Fibroblast of lung (primary cell): ENCODE measurements at places on chromosomes 1 and 21.

GRCh38 chr1:163346326-163346870, 24.6 kb downstream of the NUF2 start:
- DNase-seq, result peak; percentile 7

GRCh38 chr1:185314411-185314810, 2.6 kb downstream of the IVNS1ABP start:
- DNase-seq, result no peak

GRCh38 chr1:211490821-211491415, 1.0 kb downstream of the RD3 start:
- no peak for DNase-seq

GRCh38 chr1:85933961-85934360, 222.6 kb downstream of the COL24A1 start:
- peak; percentile 50 for DNase-seq

DNA sequence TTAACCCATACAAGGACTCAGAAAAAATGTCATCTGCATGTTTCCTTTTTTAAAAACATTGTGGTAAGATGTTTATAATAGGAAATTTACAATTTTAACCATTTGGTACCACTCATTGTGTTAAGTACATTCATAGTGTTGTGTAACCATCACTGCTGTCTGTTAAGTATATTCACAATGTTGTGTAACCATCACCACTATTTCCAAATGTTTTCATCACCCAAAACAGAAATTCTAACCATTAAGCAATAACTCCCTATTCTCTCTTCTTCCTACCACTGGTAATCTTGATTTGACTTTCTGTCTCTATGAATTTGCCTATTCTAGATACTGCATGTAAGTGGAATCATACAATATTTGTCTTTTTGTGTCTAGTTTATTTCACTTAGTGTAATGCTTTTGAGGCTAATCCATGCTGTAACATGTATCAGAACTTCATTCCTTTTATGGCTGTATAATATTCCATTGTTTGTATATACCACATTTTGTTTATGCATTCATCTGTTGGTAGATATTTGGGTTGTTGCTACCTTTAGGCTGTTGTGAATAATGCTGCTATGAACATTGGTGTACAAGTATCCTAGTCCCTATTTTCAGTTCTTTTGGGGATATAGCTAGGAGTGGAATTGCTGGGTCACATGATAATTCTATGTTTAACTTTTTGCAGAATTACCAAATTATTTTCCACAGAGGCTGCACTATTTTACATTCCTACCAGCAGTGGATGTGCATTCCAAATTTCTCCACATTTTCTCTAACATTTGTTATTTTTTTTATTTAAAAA, 14.1 kb downstream of the HIPK1 start:
- peak; percentile 77 for DNase-seq

- no peak for DNase-seq
These were observed 35.0 kb upstream of the RD3 start for GRCh38 chr1:211527006-211527405.

DNA sequence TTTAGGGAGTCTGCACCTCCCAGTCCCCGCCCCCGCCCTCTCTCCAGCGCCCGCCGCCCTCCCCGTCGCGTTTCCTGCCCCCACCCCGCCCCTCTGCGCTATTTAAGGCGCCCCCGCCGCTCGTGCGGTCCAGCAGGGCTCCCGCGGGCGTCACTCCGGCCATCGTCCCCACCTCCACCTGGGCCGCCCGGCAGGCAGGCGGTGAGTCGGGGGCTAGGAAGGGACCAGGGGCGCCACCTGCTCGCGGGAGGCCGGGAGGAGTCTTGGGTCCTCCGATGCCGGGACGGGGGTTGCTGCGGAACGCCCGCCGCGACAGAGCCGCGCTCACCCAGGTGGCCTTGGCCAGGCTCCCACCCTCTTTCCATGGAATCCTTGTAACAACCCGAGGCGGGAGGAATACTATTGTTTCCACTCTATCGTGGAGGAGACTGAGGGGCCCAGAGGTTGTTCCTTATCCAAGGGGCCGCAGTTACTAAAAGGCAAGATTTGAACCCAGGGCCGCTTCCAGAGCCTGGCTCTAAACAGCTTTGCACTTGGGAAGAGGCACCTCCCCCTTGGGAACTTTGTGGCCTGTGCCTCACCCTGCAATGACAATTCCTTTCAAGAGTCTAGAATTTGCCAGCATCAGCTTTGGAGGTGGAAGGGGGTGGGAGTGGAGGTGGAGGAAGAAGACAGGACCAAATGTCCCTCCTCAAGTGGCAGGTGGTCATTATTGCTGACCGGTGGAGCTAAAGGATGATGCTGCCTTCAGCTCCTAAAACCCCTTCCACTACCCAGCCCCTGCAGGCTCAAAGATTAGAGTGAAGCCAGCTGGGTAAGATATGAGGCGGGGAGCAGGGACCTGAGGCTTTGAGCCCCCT, at the start of gene GJA4:
Gene GJA4 (plus strand): TSS at position 132 of the 860 bp plus-strand sequence. CDS start 1,215 bp downstream, outside the sequence.
- DNase-seq, result no peak

DNA sequence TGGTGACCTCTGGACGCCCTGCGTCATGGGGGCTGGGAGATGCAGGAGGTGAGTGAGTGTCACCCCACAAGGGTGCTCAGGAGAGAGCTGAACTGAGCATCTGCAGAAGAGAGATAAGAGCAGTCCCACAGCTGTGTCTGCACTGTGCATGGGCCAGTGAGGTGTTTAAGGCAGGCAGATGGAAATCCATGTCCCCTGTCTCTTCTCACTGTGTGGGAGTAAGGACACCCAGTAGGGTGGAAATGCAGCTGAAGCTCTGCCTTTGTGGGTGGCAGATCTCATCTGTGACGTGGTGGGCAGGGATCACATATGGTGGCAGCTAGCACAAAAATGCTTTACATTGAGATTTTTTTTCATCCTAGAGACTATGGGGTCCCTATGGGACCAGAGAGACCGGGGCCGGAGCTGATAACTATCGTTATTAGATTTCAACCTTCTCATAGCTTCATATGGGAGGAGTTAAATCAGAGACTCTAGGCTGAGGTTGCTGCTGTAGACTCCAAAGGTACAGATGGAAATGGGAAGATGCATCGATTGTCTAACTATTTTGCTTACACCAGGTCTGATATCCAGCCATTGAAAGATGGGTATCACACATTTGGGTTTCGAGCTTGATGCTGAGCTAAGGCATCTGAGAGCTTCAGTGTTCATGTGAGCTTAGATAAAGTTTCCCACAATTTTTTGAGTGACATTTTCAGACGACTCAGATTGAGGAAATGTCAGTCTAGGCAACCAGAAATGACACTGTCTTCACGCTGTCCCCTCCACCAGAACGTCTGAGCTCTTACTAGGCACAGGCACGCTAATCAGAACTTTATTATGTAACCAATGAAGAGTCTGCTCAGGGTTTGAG, 65.3 kb upstream of the PSEN2 start:
- no peak for DNase-seq

DNA sequence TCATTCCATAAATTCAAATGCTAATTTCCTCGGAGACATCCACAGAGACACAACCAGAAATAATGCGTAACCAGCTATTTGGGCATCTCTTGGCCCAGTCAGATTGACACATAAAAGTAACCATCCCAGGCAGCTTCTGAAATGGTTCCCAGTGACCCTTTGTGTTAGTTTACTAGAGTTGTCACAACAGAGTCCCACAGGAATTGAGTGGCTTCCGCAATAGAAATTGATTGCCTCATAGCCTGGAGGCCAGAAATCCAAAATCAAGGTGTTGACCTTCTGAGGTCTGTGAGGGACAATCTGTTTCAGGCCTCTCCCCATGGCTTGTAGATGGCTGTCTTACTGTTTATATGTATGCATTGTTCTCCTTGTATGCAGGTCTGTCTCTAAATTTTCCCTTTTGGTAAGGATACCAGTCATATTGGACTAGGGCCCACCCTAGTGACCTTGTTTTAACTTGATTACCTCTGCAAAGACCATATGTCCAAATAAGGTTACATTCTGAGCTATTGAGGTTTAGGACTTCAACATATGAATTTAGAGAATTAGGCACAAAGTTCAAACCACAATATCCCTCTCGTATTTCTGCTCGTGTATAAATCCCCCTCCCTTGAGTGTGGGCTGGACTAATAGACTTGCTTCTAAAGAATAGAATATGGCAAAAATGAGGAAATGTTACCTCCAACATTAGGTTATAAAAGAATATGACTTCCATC, 78.2 kb upstream of the FGGY start:
- peak; percentile 55 for DNase-seq

GRCh38 chr1:90186506-90187322, 191.8 kb downstream of the ZNF326 start:
- no peak for DNase-seq

GRCh38 chr1:21936366-21937031, 611 bp downstream of the HSPG2 start:
- no peak for DNase-seq

- no peak for DNase-seq
These were observed 1071.9 kb upstream of the TMPRSS15 start for GRCh38 chr21:19475525-19475924.

DNA sequence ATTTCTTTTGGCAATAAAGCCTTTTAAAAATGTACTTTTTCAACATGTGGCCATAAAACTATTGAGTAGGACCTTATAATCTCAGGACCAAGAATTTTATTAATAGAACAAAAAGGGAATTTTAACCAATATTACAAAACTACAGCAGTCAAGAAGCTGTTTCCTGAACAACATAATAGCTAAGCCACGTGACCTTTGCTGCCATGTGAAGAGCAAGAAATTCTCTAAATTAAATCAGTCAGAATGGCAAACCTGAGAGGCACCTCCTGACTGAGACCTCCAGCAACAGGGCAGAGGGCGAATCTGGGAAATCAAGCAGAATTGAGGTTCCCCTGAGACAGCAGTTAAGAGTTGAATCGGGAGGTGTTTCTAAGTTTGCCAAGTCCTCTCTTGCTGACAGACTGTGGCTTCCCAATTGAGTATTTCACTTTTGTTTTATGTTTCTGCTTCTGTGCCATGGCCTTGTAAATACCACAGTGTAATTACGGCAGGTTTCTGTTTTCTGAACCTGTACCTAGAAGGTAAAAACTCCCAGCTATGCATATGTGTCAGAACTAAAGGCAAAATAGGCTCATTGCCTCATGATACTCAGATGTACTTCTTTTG, 358.4 kb downstream of the NTNG1 start:
- no peak for DNase-seq

DNA sequence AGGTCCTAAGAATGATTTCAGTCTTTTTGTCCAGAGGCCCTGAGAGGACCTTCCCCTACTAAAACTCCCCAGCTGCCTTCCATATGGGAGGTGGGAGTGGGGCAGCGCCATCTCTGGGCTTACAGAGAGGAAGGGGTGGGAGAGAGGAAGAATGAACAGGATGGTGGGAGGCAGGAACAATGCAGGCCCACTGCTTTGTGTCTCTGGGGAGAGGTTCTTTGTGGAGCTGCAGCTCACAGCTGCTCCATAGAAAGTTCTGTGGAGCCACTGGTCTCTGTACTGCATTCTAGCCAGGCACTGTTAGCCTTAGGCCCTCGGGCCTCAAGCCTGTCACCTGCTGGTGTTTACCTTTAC, 43.6 kb upstream of the A3GALT2 start:
- DNase-seq, result no peak

- DNase-seq, result no peak
These were observed 556 bp downstream of the WDR77 start for GRCh38 chr1:111448482-111448917.

DNA sequence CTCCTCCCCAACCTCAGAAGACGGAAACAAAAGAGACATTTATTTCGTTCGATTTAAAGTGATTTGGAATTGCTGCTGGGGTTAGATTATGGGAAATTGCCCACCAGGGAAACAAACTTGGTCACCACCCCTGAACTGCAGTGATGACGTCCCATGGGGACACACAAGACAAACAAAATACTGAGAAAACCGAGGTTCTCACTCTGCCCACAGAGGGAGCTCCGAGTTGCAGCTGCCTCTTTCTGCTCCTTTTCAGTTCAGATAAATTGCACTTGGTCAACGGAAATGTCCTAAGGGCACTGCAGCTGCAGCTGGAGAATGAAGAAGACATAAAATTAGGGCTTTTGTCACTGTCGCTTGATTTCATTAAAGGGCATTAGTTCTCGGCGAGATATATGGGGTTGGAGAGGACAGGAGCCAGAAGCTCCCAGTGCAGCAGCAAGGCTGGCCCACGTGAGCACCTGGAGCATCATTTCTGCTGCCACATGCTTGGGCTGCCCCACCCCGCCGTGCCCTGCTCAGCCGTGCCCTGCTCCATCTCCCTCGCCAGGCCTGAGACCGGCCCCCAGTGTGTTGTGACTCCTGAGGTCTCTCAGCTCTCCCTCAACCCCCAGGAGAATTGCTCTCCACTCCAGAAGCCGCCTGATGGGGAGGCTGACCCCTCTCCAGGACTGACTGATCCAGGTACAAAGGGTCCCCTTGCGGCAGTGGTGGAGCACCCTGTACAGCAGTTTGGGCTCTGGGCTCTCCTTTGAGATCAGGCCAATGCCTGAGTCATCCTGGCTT, 231.7 kb upstream of the AJAP1 start:
- DNase-seq, result no peak

GRCh38 chr1:247079141-247079874, 697 bp upstream of the ZNF670 start:
- DNase-seq, result no peak

- DNase-seq, result no peak
These were observed 3.1 kb upstream of the HUNK start for GRCh38 chr21:31869750-31870149.

DNA sequence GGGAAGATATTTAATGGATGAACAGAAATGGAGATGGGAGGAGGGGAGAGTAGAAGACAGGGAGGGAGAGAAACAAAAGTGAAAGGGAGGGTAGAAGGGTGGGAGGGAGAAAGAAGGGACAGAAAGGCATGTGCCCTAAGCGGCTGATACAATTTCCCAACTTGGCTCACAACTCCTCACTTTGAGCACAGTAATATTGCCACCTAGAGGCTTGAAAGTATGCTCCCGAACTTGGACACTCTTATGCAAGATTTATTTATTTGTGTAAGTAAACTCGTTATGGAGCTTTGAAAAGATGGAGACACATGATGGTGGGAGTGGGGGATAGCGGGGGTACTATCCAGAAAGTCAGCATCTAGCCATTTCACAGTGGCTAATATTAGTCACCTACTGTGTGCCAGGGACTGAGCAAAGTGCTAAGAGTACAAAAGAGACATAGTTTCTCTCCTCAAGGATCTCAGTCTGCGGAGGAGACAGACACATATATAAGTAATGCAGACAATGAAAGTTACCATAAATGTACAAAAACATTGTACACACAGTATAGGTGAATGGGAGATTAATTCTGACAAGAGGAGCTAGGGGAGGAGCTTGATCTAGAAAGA, 189.7 kb downstream of the SEC16B start:
- DNase-seq, result peak; percentile 58

GRCh38 chr1:6001992-6002576, 9.9 kb upstream of the NPHP4 start:
- no peak for DNase-seq

DNA sequence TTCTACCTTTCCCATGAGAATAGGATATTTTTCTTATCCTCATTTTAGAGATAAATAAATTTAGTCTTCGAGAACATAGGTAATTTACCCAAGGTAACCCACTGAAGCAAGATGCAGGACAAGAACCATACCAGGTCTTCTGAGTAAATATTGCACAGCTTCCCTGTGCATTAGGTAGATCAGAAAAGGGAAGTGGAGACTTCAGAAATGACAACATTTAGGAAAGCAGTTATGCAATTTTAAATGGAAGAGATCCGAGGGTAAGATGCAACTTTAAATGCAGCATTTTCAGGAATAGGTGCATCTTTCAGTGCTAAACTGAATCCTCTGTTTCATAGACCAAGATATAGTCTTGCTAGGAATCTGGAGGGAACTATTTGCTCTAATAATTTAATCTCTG, 206.4 kb upstream of the SGIP1 start:
- DNase-seq, result no peak
